Astrocyte (in vitro differentiated cells and primary cell): ENCODE measurements at places on chromosomes 16 and 17. TPM values are rescaled to one million over a fixed set of nuclear protein-coding genes. Genes with fewer than 3 reads are reported as not detected.

MYO15A gene
- total RNA-seq = 0.32 and 0.48 TPM in 2 replicates

SLC35G6 gene
- total RNA-seq = not detected in 2 replicates

ICAM2 gene
- total RNA-seq = not detected in 2 replicates

SLC12A3 gene
- total RNA-seq = 0.07 and 0.18 TPM in 2 replicates

CD300A gene
- not detected in 2 replicates for total RNA-seq

IL34 gene
- 0.34 and 0.38 TPM in 2 replicates for total RNA-seq

HERPUD1 gene
- 234 and 252 TPM in 2 replicates for total RNA-seq

SCNN1G gene
- total RNA-seq = not detected in 2 replicates

ZNF423 gene
- 10.6 and 12.4 TPM in 2 replicates for total RNA-seq

DNASE1L2 gene
- total RNA-seq = 1.2 and 1.3 TPM in 2 replicates

CCDC40 gene
- total RNA-seq = 5.0 and 7.0 TPM in 2 replicates
